ENCODE measurements at places on chromosomes 1 and 21.

- DNase-seq = no peak
Measured at GRCh38 chr1:12194666-12195216, 27.9 kb downstream of the TNFRSF1B start.

DNA sequence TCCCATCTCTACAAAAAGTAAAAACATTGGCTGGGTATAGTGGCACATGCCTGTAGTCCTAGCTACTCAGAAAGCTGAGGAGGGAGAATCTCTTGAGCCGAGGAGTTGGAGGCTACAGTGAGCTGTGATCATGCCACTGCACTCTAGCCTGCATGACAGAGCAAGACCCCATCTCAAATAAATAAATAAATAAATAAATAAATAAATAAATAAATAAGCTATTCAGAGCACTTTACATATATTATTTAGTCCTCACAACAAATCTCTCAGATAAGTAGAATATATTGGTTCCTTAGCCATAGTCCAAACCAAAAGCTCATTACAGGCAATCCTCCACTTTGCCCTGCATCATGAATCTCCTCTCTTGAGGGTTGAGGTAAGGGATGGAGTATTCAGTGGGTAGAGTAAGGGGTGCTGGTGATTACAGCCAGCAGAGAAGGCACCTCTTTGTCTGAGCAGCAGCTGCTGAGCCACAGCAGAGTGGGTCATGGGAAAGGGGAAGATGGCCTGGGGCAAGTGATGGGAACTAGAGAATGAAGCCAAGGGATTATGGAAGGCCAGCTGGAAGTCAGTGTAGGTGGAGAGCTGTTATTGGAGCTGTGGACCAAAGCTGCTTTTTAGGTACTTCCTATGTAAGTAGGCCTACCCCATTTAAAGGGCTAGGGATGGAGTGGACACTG, 115.5 kb upstream of the ZNF644 start:
- no peak for DNase-seq

DNA sequence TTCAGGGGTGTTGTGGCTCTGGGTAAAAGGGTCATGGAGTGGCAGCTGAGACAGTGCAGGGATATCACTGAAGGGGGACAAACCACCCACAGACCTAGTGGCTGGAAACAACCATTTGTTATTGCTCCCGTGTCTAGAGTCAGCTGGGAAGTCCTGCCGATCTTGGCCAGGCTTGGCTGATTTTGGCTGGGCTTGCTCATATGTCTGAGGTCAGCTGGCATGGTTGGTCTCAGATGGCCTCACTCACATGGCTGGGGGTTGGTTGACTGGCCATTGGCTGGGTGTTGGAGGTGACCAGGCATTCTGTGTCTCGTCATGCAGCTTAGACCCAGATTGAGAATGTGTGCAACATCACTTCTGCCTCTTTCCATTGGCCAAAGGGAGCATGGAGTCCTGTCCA, 203.8 kb upstream of the POU3F1 start:
- no peak for DNase-seq

DNA sequence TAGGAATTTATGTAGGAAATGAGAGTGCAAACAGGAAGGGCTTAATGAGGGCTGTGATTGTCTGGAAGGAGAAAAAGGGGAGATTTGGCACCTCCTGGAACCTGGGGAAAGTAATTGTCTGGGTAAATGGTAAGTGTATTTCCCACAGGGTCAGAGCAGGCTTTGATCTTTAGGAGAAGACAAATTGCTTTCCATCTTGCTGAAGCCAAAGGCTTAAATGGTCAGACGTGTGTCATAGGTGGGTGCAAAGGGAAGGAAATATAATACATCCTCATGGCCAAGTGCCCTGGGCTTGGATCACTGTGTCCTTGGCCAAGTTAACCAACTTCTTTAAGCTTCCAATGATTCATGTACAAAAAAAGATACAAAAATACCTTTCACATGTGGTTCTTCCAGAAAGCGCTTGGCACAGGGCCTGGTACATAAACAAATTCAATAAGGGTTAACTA, 1.3 kb upstream of the DUSP23 start:
- DNase-seq = no peak

GRCh38 chr1:231507476-231508355, 20.8 kb upstream of the TSNAX start:
- DNase-seq = no peak

DNA sequence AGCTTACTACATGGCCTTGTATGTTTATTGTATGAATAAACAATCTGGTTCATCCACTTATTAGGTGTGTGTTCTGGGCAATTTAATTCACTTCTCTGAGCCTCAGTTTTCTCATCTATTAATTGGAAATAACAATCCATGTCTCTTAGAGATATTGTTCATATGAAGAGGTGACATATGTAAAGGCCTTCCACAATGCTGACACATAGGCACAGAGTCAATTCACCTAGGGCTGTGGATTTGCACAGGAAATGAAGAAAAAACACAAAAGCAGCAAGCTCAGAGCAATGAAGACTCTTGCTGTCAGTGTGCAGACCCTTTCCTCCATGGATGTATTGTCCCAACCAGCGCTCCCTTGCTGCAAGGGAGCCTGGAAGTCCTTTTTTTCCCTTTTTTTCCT, 195.2 kb upstream of the CAMK1G start:
- DNase-seq = no peak

GRCh38 chr1:113782406-113782805, 23.1 kb upstream of the PHTF1 start:
- no peak for DNase-seq

DNA sequence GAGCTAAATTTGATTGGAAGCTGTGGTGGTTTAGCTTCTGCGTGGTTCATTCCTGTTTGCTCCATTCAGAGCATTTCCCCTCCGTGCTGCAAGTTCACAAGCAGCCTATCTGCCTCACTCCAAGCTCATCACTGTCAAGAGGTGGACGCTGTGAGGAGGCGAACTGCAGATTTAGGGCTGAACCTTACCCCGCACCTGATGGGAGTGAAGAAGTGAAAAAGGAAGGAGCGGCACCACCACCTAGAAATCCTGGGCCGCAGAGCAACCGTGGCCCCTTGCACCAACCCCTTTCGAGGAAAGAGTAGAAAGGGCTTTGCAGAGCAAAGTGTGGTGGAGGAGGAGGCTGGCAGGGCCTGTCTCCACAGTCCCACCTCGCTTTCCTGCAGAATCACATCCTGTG, 117.4 kb downstream of the IER5 start:
- no peak for DNase-seq

GRCh38 chr1:42731585-42731984, 8.5 kb downstream of the CLDN19 start:
- no peak for DNase-seq

Measured in stimulated activated CD4-positive, alpha-beta T cell treated with anti-CD3 and anti-CD28 coated beads, Interleukin-4, amount 100 ng/mL, for 4 hours (primary cell).